MM.1S (cell line): ENCODE measurements at places on chromosomes 5 and 9.

- peak overlapping the region; percentile 71 for H3K4me3 ChIP-seq
- H3K36me3 ChIP-seq: no peaks in the 10 kb centered on the region
- no peaks in the 10 kb centered on the region for H3K4me1 ChIP-seq
- peak overlapping the region; percentile 71 for H3K27ac ChIP-seq
Observed at GRCh38 chr9:95509851-95510708, 6.7 kb downstream of the PTCH1 start.

DNA sequence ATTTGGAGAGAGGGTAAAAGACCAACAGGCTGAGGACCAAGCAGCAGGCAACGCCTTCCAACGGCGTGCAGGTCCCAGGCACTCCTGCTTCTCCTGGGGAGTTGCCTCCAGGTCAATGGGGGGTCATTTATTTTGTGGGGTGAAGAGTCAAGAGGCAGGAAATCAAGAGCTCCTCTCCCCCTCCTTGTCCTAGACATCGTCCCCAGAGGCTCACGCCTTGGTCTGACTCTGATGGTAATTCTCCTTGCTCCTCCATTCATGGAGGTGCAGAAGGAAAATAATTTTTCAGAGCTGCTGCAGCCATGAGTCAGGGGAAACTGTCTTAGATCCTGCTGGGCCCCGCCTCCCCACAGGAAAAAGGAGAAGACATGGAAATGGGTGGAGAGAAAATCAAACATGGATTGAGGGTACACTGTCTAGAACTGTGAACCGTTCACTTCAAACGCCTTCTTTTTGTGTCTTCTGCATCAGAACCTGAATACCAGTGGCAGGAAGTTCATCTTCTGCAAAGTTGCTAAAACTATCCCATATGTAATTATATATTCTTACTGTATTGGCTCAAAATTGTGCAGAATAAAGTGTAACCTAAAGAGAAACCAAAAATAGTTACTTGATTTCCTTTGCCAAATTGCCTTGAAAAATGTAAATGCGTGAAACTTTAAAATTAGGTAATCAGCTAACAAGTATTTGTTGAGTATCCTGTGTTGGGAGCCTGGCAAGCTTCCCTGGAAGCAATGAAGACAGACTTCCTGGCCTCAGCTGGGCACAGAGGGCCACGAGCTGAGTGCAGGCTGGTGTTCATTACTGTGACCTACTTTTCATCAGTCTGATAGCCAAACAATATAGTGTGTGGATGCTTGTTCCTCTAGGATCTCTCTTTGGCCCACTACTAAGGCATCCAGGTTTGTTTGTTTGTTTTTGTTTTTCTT is 142.0 kb downstream of the CMYA5 start:
- no peaks in the 10 kb centered on the region for H3K27me3 ChIP-seq
- no peak overlapping the region for H3K27ac ChIP-seq
- H3K36me3 ChIP-seq: no peaks in the 10 kb centered on the region
- no peak overlapping the region for H3K4me3 ChIP-seq

GRCh38 chr9:982394-983230 is 6.2 kb downstream of the DMRT3 start:
- peaks cover 12% of the 10 kb centered on the region; the same call in 1 of the 2 replicates for H3K4me1 ChIP-seq
- H3K36me3 ChIP-seq: no peaks in the 10 kb centered on the region
- H3K4me3 ChIP-seq: no peak overlapping the region
- no peaks in the 10 kb centered on the region; the same call in 1 of the 2 replicates for H3K27me3 ChIP-seq
- DNase-seq: no peak

DNA sequence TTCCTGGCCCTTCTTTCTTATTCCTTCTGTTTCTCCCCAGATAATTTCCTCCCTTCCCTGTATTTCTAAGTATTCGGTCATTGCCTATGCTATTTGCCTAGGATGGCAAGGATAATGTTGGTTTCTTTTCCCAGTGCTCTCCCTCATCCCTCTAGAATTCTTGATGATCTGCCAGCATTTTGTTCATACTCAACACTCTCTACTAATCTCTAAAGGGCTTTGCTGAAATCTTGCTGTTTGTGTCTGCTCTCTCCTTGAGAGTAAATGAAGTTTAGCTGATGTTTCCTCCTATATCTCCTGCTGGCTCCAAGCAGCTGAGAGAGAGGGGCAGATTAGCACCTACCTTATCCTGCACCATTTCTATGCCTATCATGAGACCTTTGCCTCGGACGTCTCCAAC is 38.1 kb downstream of the AGXT2 start:
- no peaks in the 10 kb centered on the region for H3K36me3 ChIP-seq
- DNase-seq: no peak
- H3K4me3 ChIP-seq: no peak overlapping the region
- no peaks in the 10 kb centered on the region for H3K27me3 ChIP-seq
- H3K27ac ChIP-seq: no peak overlapping the region

GRCh38 chr5:76590027-76590426 is 33.2 kb downstream of the F2RL2 start:
- peak overlapping the region; percentile 20; the same call in 1 of the 2 replicates for H3K4me3 ChIP-seq
- H3K27me3 ChIP-seq: no peaks in the 10 kb centered on the region
- no peaks in the 10 kb centered on the region for H3K36me3 ChIP-seq
- peak overlapping the region; percentile 46; the same call in 1 of the 2 replicates for H3K27ac ChIP-seq

- peaks cover 43% of the 10 kb centered on the region for H3K4me1 ChIP-seq
- no peaks in the 10 kb centered on the region for H3K36me3 ChIP-seq
- H3K27me3 ChIP-seq: no peaks in the 10 kb centered on the region
- H3K4me3 ChIP-seq: no peak overlapping the region
- H3K27ac ChIP-seq: no peak overlapping the region
- DNase-seq: no peak
Observed at GRCh38 chr5:139418793-139419192, 14.9 kb upstream of the SPATA24 start.

DNA sequence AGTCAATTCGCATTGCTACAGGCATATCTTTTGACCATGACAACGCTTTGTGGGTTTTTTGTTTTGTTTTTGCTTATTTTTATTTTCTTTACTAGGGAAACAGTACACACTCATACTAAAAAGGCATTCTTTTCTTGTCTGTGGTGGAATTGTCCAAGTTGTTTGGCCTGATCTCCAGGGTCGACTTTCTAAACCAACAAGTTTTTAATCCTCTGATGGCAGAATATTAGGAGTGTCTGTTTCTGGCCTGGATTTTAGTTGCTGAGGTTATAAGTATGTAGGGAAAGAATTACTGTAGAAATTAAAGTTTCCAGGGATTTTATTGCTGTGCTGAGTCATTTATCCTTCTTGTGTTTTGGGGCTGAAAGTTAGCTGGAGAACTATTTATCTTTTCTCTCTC is 218.5 kb downstream of the TAF11L14 start:
- no peak for DNase-seq
- H3K4me1 ChIP-seq: no peaks in the 10 kb centered on the region
- H3K4me3 ChIP-seq: no peak overlapping the region
- H3K27me3 ChIP-seq: no peaks in the 10 kb centered on the region
